ENCODE measurements at places on chromosomes 3 and 15. TPM values are rescaled to one million over a fixed set of nuclear protein-coding genes. Genes with fewer than 3 reads are reported as not detected.

SAMMSON gene
- total RNA-seq, result not detected

DNA sequence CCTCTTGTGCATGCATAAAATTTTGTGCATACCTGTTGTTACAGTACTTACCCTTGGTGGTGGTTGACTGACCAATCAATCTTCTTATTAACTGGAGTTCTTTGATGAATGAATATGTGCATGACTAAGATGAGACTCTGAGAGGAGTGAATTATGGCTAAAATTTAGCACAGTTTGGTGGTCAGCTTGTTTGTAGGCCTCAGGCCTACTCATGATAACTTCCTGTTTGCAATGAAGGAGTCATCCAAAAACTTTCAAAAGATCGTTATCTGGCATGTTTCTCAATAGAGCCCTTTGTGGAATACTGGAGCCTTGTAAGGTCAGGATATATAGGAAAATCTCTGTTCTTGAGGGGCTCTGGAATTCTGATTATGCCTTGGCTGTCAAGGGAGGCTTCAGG lies 66.5 kb downstream of the LEKR1 start:
- peaks cover 3% of the 10 kb centered on the region for H3K36me3 ChIP-seq
- DNase-seq, result no peak
- peaks cover 16% of the 10 kb centered on the region for H3K4me1 ChIP-seq
- H3K27me3 ChIP-seq, result no peaks in the 10 kb centered on the region

GRCh38 chr15:41105348-41106334 lies 10.4 kb downstream of the INO80 start:
- H3K27me3 ChIP-seq, result no peaks in the 10 kb centered on the region
- no peak for DNase-seq
- H3K27ac ChIP-seq, result no peak overlapping the region
- H3K4me1 ChIP-seq, result no peaks in the 10 kb centered on the region
- no peak overlapping the region for H3K4me3 ChIP-seq

DNA sequence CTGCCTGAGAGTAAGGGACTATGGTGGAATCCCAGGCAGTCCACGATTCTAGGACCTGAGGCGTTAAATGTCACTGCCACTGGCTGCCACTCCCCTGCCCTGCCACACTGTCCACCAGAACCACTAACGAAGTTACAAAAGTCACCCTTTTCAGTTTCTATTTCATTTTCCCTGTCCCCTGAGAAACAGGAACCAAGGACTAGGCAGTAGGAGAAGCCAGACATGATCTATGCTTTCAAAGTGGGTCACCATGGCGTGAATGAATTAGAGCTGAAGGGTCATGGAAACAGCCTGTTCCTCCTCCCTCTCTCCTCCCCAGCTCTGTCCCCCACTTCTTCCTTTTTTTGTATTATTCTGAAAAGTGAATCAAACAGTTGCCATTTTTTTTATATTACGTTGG lies 9.1 kb upstream of the ADPRH start:
- DNase-seq, result no peak
- H3K4me3 ChIP-seq, result no peak overlapping the region
- H3K27me3 ChIP-seq, result peaks cover 7% of the 10 kb centered on the region
- H3K4me1 ChIP-seq, result no peaks in the 10 kb centered on the region
- H3K27ac ChIP-seq, result no peak overlapping the region

DNA sequence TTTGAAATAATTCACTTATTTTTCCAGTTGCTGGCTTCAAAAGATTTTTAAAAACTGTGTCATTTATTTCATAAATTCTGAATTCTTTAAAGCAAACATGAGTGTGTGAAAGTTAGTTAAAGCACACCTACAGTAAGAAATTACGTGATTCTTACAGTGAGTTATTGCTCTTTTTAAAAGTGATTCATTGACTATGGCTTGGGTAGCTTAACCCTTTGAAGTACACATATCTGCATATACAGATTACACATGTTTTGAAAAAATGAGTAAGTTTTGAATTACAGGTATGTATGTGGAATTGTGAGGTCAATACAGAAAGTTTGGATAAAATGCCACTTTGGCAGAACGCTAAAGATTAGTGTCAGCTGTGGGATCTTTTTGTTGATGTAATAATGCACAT lies 64.5 kb upstream of the MBNL1 start:
- H3K27ac ChIP-seq, result no peak overlapping the region
- no peaks in the 10 kb centered on the region for H3K27me3 ChIP-seq
- peaks cover 19% of the 10 kb centered on the region for H3K4me1 ChIP-seq
- no peaks in the 10 kb centered on the region for H3K36me3 ChIP-seq

Data from mesothelial cell of epicardium (in vitro differentiated cells).